ENCODE measurements at places on chromosomes 11 and 22.

- DNase-seq: no peak
Measured at GRCh38 chr11:21775911-21776310, 417.0 kb upstream of the ANO5 start.

- no peak for DNase-seq
Measured at GRCh38 chr11:8905528-8906165, 5.3 kb upstream of the AKIP1 start.

- DNase-seq: peak; percentile 71
Measured at GRCh38 chr22:19717691-19718455, 3.6 kb downstream of the SEPTIN5 start.

DNA sequence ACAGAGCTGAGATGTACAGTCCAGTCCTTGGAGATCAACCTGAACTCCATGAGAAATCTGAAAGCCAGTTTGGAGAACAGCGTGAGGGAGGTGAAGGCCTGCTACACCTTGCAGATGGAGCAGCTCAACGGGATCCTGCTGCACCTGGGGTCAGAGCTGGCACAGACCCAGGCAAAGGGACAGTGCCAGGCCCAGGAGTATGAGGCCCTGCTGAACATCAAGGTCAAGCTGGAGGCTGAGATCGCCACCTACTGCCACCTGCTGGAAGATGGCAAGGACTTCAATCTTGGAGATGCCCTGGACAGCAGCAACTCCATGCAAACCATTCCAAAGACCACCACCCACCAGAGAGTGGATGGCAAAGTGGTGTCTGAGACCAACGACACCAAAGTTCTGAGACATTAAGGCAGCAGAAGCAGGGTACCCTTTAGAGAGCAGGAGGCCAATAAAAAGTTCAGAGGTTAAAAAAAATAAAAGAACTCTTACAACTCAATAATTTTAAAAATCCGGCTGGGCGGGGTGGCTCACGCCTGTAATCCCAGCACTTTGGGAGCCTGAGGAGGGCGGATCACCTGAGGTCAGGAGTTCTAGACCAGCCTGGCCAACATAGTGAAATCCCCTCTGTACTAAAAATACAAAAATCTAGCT is 69.9 kb upstream of the RTL6 start:
- DNase-seq: peak; percentile 25

DNA sequence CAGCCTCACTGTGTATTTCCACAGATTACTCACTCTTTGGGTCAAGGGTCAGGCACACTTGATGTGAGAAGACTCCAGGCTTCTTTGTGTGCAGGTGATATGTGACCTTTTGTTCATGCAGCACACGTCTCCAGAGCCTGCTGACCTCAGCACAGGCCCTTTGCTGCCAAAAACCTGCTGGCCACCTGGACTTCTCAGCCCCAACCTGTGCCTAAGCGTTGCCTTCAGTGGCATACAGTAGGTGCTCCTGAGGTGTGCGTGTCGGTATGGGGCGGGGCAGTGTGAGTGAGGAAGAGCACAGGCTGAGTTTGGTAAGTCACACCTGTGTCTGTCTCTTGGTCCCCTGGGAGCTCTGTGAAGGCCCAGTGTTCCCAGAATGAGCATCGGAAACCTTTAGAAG is 58.1 kb downstream of the WNT11 start:
- no peak for DNase-seq

- DNase-seq: no peak
Measured at GRCh38 chr11:60161766-60162165, 21.1 kb downstream of the MS4A6A start.

DNA sequence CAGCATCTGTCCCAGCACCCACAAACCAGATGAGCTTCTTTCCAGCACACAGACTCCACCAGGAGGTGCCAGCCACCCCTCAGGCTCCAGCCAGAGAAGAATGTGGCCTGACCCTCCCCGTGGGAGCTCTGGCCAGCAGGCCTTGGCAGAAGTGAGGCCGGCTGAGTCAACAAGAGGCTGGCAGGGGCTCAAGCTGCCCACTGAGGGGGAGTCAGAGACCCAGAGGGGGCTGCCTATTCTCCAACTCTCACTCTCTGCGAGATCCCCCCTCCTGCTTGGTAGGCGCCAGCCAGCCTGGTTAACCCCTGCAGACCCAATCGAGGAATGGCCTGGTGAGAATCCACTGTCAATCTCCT is 10.6 kb upstream of the CDC42EP1 start:
- no peak for DNase-seq

GRCh38 chr11:116422956-116423600 is 349.7 kb downstream of the BUD13 start:
- no peak for DNase-seq

GRCh38 chr11:12196308-12196707 is 85.9 kb downstream of the MICAL2 start:
- no peak for DNase-seq

DNA sequence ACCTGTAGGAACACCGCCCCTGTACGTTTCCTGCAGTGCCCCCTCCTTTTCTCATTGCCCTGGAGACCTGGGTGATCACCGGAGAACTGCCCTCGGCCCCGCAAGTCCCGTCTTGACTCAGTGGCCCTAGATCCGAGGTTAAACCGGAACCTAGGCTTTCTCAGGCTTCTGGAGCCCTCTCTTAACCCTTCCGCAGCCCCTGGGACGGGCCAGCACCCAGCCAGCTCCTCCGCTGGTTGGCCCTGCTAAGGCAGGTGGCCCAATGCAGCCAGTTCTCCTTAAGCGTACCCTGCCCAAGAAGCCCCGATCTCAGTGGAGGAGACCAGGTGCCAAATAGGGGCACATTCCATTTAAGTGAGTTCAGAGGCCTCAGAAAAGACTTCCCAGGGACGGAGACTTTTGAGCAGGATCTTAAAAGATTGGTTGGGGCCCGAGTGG is 776 bp downstream of the NLRX1 start:
- peak; percentile 8 for DNase-seq

DNA sequence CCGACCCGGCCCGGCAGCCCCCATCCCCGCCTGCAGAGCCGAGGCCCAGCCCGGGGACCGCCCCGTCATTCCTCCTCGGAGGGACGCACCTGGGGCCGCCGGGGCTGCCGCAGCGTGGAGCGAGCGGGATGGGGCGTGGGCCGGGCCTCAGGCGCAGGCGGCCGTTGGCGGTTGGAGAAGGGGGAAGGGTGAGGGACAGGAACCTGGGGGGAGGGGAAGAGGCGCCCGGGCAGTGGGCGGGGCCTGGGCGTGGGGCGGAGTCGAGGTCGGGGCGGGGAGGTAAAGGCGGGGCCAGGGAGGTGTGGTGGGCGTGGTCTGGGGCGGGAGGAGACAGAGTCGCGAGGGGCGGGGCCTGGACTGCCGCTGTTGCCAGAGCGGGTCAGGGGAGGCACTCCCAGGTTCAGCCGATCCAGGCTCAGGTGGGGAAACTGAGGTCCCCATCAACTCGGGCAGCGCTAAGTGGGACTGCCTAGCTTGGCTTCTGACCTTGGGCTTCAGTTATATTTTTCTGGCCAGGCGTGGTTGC is at the start of gene TESMIN:
TESMIN (minus strand) TSS at position 190 of the 526 bp plus-strand sequence. CDS start 860 bp downstream, outside the sequence.
- peak; percentile 88 for DNase-seq

DNA sequence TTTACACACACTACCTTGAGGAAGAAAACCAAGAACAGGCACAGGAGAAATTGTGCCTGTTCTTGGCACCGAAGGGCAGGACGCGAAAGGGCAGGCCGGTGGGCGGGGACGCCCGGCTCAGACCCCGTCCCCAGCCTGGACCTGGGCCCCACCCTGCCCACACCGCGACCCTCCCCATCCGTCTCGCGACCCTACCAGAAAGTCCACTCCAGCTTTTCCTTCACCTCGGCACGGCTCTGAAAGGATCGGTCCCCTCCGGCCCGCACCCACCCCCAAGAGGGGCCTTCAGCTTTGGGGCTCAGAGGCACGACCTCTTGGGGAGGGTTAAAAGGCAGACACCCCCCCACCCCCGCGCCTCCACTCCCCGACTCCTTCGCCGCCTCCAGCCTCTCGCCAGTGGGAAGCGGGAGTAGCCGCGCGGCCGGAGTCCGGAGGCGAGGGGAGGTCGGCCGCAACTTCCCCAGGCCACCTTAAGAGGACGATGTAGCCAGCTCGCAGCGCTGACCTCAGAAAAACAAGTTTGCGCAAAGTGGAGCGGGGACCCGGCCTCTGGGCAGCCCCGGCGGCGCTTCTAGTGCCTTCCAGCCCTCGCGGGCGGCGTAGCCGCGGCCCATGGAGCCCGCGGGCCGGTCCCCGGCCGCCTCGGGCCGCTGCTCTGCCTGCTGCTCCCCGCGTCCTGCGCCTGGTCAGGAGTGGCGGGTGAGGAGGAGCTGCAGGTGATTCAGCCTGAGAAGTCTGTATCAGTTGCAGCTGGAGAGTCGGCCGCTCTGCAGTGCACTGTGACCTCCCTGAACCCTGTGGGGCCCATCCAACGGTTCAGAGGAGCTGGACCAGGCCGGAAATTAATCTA is 4.4 kb downstream of the SEC14L6 start:
- no peak for DNase-seq

DNA sequence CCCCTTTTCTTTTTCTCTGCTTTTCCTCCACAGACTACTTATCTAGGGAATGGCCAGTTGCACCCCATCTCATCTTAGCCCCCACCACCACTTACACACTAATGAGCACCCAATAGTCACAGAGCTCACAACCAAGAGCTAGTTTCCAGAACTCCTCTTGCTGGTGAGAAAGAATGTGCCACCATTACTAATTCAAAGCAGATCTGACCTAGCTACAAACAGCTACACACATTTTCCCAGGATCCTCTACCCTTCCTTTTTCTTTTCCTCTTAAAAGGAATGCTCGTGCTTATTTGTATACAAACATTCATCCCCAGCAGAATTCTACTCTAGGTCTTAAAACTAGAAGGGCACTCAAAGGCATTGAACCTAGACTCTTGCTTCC is 136.8 kb downstream of the CD44 start:
- no peak for DNase-seq

GRCh38 chr22:46551996-46552395 is 14.6 kb upstream of the CELSR1 start:
- DNase-seq: no peak

GRCh38 chr11:8584082-8584481 is 9.9 kb downstream of the STK33 start:
- no peak for DNase-seq

GRCh38 chr11:4467811-4468606 is 14.4 kb upstream of the OR52K1 start:
- no peak for DNase-seq

- DNase-seq: no peak
Measured at GRCh38 chr22:29313576-29314466, 1.7 kb downstream of the RASL10A start.

- no peak for DNase-seq
Measured at GRCh38 chr11:119324189-119324588, 7.3 kb upstream of the MCAM start.

DNA sequence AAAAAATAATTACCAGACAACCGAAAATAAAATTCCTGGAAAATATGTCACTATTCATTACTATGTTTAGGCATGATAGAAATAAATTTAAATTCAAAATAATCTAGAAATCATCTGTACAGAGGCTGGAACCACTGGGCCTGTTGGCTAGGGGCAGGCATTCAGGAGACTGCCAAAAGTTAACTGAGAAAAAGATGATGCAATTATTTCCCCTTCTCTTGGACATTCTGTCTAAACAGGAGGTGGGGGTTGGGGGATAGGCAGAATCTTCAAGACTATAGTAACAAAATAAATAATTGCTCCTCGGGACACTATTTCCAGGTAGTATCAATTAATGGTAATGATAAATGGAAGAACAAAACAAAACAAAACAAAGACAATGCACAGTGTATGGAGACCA is 14.1 kb downstream of the BTBD10 start:
- DNase-seq: no peak

- no peak for DNase-seq
Measured at GRCh38 chr11:75537740-75538139, 12.0 kb upstream of the GDPD5 start.

DNA sequence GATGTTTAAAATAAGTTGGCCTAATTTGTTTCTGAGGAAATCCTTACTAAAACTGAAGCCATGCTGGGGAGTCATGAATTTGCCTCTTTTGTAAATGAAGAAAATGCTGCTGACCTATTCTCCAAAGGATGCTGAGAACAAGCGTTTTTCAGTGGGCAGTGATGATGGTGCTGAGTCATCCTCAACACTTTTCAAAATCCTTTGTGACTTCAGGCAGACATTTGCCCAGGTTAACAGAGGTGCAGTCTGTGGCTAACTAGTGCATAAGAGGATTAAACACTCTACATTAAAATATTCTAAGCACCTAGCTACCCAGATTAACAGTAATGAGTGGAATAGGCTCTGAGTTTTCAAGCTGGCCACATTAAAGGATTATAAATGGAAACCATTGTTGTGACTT is 509.0 kb downstream of the DLG2 start:
- no peak for DNase-seq

DNA sequence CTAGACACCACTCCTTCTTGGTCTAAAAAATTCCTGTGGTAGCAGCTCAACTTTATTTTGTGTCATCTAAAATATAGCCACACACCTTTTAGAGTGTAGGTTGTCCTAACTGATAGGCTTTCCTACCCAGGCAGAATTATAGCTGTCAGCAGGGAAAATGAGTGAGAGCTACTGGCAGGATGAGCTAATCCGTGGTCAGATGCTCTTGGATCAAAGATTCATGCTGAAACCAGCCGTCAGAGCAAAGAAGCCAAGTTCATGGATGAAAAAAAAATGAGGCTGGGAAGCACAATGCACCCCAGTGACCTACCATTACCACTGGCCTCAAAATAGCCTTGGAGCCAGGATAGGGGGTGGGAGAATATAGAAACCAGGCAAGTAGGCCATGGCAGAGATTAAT is 113.1 kb upstream of the BLID start:
- DNase-seq: no peak

DNA sequence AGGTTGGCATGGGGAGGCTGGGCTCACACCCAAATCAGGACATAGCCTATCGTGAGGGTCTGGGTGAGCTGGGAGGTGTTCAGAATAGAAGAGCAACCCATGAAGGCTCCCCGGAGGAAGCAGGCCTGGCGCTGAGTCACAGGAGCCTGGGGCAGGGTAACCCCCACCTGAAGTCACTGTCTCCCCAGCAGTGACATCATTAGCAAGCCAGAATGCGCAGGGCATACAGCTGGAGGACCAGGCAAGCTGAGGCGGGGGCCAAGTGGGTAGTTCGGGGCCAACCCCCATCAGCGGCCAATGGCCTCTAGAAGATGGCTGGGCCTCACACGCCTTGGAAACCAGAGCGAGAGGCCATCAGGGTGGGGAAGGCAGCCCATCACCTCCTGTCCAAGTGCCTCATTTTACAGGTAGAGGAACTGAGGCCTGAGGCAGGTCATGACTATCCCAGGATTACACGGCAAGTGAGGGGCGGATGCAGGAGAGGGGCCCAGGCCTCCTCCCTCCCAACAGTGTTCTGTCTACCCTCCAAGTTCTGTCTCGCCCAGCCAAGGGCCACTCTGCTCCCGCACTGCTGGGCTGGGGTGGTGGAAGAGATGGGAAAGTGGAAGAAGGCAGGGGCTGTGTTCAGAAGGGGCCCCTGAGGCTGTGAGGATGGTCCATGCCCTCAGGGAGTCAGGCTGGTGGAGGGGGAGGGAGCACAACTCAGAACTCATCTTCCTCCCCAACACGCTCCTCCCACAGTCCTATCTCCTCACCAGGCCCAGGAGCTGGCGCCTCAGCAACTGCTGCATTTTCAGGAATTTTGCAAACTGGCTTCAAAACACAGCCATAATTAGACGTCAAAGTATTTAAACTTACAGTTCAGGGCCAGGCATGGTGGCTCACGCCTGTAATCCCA is 24.6 kb downstream of the RPL3 start:
- DNase-seq: no peak

Data from effector CD4-positive, alpha-beta T cell (primary cell).